HFFc6 (cell line): ENCODE measurements at places on chromosomes 3 and 15.
A peak's percentile ranks its signal among the peaks of the same experiment; 100 is the strongest.

GRCh38 chr3:4270720-4271119, 32.4 kb upstream of the SETMAR start:
- DNase-seq = no peak

DNA sequence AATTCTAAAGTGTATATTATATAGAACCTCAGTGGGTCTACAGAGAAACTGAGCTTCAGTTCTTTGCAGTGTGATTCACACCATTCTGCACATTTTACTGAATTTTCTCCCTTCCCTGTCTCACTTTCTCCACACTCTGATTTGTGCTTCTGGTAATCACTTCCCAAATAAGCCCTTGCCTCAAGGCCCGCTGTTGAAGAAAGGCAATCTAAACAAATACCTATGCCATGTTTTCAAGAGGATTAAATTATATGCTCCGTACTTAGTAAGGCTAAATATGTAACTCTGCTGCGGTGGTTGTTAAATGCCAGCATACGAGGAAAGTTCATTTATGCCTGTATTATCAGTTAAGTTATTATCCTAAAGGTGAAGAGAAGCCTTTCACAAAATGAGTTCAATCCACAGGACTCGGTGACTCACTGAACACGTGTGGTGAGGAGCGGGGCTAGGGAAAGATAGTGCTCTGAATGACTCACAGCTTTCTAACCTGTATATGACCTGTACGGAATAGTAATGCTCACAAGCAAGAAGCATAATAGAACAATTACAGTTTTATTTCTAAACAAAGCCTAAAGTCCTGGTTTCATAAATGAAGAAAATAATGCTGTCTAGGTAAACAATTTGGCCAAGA, 25.1 kb downstream of the CNTN6 start:
- no peak for DNase-seq

GRCh38 chr15:85592148-85592547, 202.6 kb downstream of the KLHL25 start:
- DNase-seq = peak; percentile 89

- peak; percentile 41 for DNase-seq
These were observed 88.7 kb downstream of the ANKRD28 start for GRCh38 chr3:15708882-15709677.

DNA sequence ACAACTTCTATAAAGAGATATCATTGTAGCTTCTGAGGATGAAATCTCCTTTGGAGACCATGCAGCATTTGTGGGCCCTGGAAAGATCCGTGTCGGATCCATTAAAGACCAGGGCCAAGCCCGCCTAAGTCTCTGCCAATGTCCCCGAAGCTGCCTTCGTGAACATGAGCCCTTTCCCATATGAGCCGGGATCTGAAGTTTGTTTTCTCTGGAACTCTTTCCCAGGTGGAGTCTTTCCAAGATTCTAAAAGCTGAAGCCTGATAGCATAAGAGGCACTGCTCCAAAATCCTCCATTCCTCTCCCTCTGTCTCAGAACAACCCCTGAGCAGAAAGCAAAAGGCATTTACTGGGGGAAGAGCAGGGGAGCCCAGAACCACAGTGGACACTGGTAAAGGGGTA, 274.6 kb downstream of the NTRK3 start:
- DNase-seq = no peak

GRCh38 chr15:26804063-26804804, 31.4 kb upstream of the GABRB3 start:
- no peak for DNase-seq

DNA sequence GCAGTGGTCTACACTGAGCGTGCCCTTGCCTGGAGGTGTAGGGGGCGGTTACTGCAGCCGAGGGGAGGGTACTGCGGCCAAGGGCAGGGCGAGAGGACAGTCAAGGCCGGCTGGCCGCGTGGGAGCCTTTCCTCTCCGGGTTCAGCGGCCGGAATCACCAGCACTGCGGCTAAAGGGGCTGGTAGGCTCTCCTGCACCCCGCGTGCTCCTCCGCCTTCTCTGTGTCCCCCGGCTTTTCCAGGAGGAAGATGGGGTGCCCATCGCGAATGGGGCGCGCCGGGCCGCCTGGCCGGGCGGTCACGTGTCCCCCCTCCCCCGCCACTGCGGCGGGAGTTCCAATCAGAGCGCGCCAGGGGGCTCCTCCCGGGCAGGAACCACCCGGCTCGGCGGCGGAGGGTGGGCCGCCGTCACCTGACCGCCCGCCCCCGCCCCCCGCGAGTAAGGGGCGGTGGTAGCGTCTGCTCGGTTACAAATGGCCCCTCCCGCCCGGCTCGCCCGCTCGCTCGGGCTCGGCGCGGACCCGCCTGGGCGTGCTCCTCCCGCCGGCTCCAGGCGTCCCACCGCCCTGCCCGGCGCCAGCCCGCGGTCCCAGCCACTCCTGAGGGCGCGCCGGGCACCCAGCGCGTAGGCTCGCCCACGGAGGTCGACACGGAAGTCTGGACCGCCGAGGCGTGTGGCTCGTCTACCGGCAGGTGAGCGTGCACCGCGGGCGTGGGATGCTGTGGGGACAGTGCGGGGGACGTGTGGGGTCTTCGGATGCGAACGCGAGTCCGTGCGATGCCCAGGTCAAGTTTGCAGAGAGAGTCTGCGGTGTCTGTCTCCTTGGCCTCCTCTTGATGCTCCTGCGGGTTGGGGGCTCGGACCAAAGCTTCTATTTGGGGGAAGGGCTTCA, 242.6 kb upstream of the TOPAZ1 start:
- DNase-seq = peak; percentile 58

DNA sequence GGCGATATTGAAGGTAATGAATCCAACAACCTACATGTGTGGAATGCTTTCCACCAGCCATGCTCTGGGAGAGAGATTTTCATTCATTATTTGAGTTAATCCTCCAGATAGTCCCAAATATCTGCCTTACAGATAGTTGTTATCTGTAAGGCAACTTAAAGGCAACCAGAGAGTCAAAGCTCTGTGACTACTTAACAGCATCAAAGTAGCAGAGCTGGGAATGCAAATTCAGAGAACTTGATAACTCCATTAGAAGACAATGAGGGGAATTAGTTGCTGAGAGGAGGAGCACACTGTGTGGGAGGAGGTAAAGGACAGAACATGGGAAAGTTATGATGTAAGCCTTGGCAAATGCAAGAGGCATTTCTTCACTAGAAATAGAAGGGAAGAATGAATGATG, 10.5 kb upstream of the CRBN start:
- no peak for DNase-seq

DNA sequence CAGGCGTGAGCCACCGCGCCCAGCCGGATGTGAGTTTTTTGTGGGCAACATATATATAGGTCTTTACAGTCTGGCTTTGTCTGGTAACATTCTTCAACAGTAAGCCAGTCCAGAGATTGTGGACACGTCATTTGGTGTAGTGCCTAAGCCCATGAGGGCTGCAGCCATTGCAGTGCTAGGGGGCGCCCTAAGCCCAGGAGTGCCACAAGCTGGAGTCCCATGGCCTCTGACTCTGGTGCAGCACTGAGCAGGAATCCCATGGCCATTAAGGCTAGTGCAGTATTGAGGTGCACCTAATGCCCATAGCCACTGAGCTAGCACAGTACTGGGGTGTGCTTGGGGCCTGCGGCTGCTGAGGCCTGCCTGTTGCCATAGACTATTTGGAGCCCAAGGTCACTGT, 136.4 kb upstream of the NDN start:
- no peak for DNase-seq

GRCh38 chr15:83475551-83475950, 28.4 kb downstream of the SH3GL3 start:
- peak; percentile 6 for DNase-seq

DNA sequence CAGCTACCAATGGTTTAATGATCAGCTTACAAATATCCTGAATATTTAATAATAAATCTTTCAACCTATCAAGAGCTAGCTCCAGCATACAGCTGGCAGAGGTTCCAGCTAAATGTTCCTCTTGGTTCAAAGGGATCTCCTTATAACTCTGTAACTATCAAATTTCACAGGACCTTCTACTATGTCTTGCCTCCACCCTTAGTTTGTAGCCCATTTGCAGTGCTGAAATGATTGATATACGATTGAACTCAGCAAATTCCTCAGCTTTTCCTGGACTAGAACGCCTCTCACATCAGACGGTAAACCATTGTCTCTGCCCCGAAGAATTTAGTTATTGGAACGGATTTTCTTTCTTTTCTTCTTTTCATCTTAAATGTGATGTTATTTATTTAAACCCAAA, 41.5 kb downstream of the CD200R1L start:
- no peak for DNase-seq

DNA sequence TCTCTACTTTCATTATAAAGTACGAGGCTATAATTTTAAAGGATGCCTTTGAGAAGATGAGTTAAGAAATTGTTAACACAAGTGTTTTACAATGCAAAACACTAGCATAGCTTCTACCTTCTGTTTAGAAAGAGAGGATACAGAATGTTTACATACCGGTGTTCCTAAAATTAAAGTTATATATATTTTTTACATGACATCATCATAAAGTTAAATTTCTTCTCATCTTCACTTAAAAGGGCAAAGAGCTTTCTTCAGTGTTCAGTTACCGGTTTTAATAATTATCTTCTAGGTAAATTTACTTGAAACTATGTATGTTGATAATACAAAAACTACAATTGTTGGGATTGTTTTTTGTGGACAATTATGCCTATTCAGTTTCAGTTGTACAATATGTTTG, 32.7 kb upstream of the TM2D3 start:
- DNase-seq = no peak
